CD4-positive, alpha-beta T cell treated with Interleukin-15 for 4 hours (primary cell): ENCODE measurements at places on chromosomes 2 and 18.
A peak's percentile ranks its signal among the peaks of the same experiment; 100 is the strongest.

DNA sequence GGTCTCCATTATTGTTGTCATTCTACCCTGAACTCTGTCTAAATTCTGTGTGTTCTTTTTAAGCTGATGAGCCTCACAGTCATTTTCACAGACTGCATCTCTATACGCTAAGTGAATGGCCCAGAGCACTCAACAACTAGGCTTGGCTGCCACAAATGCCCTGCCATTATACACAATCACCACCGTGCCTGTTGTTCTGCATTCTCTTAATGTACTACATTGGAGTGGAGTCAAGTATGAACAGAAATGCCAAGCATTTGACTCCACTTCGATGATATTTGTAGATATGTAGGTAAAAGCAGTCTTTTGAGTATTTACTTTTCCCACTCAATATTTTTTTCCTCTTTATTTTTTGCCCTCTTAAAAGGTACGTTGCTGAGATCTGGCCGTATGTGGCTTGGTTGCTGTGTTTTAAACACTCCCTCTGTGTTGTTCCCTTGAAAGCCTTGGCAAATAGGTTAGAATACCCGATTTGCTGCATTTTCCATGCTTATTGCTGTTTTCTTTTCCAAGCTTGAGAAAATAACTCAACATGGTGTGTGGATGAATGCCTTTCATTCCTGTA, 36.2 kb upstream of the TMEFF2 start:
- DNase-seq = no peak

DNA sequence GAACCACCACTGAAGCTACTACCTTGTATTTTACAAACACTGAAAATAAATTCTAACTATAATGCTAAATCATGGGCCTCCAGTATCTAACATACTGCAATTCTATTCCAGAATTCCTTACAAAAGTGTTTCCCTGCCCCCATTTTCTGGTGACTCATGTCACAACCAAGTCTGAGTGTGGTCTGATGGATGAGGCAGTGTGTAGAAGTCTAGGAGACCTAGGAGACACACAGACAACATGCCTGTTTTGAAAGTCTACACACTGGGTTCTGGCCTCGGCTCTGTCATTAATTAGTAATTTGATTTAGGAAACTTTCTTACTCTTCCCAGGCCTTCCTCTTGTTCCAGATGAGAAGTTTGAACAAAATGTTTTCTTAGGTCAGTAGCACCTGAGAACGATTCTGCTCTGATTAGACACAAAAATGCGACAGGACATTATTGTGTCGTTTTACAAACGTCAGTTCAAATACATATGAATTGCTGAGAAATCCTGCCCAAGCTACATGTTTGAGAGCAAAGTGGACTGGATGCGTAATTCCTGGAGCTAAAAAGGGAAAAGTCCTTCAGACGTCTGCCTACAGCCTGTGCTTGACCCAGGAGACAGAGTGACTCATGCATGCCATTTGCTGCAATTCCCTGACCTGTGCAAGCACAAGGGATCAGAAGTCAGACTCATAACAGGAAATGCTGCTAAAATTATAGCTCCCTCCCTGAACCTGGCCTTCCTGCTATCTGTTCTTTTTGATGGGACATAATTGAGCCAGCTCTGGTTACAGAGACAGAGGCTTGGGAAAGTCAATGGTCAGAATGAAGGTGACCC, 494.4 kb downstream of the SOX11 start:
- DNase-seq = no peak

DNA sequence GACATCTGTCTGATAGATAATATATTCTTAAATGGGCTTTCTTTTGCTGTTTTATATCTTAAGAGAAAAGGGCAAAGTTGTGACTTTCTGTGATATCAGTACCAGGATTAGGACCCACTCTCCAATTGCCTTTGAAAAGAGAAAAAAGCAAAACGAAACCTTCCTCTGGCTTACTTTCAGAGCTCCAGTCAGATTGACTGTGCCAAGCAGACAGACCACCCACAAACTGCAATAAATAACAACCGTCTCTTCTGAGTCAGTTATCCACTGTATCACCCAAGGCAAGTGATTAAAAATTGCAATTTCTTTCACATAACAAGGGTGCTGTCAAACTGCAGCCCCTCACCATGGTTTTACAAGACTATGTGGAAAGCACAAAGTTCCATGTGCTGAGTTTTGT, 230.5 kb upstream of the SETBP1 start:
- DNase-seq = no peak

DNA sequence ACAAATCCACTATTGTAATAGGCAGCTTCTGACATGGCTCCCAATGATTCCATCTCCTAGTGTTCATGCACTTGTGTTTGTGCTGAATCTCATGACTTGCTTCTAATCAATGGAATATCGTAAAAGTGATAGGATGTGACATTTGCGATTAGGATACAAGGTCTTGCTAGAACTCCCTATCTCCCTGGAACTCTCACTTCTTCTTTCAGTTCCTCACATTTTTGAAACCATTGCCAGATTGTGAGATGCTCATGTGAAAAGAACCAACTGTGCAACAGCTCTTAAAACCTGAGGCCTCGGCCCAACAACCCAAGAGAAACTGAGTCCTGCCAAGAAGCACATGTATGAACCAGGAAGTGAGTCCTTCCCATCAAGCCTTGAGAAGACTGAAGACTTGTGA, 226.9 kb upstream of the DTNA start:
- no peak for DNase-seq

DNA sequence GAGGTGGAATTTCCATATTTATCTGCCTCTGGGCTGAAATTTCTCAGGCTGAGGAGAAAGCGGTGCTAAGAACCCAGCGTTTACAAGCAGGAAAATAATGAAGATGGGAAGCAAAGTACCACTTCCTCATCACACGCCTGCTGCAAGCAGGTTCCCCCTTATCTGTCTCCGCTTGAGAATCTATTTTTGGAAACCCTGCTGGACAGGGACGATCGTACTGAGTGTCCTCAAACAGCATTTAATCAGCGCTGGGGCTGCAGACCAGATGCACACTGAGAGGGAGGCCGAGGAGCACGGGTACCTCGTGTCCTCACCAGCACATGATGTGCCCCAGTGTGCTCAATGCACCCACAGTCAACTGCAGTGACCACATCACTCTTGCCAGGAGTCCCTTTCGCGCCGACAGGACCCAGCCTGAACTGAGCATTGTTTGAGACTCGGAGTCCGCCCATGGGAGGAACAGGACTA, 160.4 kb downstream of the HDAC4 start:
- DNase-seq = no peak

DNA sequence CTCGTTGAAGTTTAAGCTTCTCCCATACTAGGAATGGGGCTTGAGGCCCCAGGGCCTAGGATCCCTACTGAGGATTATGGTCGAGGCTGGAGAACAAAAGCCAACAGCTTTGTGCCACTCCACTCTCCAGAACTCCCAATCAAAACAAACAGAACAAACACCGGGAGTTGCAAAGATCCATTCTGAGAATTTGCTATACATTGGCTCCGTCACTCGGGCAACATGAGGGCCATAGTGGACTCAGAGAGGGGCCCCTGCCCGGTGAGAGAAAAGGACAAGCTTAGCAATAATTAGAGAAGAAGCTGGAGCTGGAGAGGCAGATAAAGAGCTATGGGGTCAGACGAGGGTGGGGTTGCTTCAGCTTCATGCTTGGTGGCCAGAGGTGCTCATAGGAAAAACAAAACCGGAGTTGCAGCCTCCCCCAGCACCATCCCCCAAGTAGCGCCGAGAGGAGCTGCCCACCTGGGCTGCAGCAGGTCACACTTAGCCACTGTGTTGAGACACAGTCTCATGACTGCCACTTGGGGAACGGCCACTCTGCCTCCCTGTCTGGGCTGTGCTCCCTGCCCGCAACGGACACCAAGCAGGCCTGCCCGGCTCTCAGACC, 142.3 kb upstream of the HAAO start:
- no peak for DNase-seq

- DNase-seq = no peak
Measured at GRCh38 chr2:49306925-49307324, 152.6 kb upstream of the FSHR start.

- peak; percentile 34 for DNase-seq
Measured at GRCh38 chr2:237752761-237753165, 45.8 kb upstream of the RBM44 start.

- no peak for DNase-seq
Measured at GRCh38 chr18:80233899-80234298, 13.4 kb downstream of the PARD6G start.

GRCh38 chr2:217108575-217109027, 248.7 kb upstream of the TNP1 start:
- DNase-seq = no peak

- no peak for DNase-seq
Measured at GRCh38 chr2:236045251-236046235, 122.6 kb downstream of the GBX2 start.

DNA sequence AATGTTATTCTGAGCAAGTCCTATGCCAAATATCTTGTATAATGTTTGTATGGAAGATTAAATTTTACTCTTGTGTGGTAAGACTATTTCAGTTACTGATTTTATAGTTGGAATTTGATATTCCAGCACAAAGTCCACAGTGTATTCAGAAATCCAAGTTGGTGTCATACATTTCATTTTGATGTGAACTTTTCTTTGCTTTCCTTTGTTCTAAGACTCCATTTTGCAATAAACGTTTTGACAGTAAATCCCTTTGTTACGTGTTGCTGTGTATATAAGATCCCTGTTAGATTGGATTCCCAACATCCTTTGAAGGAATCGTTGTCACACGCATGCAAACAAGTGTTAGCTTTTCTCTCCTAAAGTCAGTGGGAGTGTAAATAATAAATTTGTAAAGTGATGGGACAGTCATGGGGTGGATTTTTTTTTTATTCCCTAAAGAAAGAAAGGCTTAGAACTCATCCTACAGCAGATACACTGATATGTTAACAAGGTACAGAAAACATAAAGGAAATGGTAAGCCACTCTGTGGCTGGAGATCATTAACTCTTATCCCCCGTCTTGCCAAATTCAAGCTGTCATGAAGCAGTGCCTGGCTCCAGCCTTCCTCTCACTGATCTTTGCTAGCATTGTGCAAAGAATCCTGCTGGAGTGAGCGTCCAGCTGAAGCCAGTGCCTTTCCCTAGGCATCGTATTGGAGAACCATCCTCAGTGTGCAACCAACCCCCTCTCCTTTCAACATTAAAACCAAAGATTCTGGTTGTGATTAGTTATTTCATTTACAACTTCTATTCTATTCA, 127.6 kb upstream of the CDCA7 start:
- DNase-seq = no peak

- DNase-seq = no peak
Measured at GRCh38 chr18:58140387-58141325, 96.6 kb downstream of the NEDD4L start.

DNA sequence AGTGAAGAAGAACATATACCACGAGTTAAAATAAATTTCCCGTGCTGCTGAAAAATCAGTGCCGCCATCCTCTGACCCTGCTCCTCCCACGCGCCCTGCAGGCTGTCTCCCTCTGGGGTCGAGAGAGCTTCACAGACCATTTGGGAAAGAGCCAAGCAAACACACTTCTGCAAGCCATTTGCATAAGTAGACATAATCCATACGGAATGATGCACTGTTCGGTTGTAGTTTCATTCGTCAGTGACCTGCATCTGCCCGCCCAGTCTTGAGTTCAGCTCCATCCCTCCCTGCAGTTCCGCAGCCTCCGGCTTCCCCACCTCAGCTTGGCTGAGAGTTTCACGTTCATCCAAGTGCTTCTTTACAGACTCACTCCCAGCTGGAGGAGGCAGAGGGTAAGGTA, 69.6 kb downstream of the TRAPPC12 start:
- DNase-seq = no peak
